ENCODE measurements at places on chromosomes 16 and 17. TPM values are rescaled to one million over a fixed set of nuclear protein-coding genes. Genes with fewer than 3 reads are reported as not detected.

GRCh38 chr17:81482673-81483072 lies 29.9 kb downstream of the ACTG1 start:
- no peak for DNase-seq

SPNS2 gene
- 10.4 TPM for polyA plus RNA-seq

DNA sequence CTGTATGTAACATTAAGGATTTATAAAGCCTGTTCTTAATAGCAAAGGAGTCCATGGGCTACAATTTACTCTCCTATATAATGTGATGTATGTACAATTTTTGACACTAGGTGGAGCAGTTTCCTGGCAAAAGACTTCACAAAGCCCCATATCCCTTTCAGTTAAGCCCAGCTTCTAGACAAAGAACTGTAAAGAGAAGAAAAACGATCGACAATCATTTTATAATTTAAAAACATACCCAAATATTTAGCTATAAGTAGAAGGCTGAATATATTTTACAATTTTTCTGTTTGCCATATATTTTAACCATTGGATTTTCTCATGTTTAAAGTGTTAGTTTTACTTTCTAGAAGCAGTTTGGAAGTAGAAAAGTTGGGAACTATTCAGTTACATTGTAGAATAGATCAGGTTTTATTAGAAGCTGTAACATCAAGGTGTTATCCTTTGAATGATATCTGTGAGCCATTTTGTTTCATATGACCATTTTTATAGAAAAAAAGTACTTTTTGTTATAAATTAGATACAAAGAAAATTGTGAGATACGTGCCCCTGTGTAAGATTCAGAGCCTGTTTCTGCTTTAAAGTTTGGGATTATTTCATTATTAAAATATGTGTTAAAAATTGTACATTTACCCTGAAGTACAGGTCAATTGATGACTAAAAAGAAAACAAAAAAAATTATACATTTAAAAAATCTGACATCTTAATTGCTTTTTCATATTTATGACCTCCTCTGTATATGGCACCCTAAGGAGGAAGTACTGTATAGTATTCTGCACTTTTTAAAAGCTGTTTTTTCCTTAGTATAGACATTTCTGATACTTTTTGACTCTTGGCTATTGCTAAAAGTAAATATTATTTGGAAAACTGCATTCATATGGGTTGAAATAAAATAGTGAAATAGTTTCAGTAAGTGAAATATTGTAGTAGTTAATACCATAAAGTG lies 46.3 kb downstream of the VMP1 start:
- no peak for DNase-seq

- DNase-seq: peak; percentile 75
These were observed 645 bp upstream of the GFOD2 start for GRCh38 chr16:67719778-67720144.

DNA sequence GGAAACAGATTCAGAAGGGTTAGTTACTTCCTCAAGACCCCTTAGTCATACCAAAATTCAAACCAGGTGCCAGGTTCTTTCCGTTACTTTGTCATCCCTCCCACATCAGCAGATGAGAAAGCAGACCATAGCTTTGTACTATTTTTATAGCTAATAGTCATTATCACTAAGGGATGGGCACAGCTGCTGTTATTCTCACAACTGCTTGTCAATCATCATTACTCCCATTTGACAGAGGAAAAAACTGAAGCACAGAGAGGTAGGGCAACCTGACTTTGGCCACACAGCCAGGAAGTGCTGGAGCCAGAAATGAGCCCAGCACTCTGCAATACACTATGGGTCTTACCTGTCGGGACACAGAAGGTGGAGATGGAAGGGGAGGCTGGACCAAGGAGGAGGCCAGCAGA lies 30.0 kb downstream of the TEKT5 start:
- DNase-seq: no peak

Data from adrenal gland (tissue), 19 donors.